ENCODE measurements at places on chromosomes 2 and 18.

- DNase-seq, result no peak
Measured at GRCh38 chr2:233090879-233091278, 30.7 kb downstream of the INPP5D start.

- DNase-seq, result no peak
Measured at GRCh38 chr2:208015475-208015874, 9.9 kb downstream of the PLEKHM3 start.

- DNase-seq, result no peak
Measured at GRCh38 chr2:207515671-207516070, 14.1 kb upstream of the CREB1 start.

DNA sequence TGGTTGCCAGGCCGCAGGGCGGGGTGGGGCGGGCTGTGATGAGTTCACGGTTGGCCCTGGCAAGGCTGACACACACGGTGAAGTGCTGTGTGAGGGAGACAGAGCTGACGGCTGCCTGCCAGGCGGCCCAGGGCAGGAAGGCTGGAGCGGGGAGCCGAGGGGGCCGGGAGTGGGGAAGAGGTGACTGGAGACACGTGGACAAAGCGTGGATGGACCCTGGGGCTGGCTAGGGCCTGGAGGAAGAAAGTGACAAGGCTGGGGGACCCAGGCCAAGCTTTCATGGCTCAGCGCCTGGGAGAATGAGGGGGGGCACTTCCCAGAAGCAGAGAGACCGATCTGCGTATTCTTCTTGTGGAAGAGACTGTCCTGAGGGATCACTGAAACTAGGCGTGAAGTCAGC lies 123.2 kb downstream of the DYSF start:
- DNase-seq, result no peak

- DNase-seq, result no peak
Measured at GRCh38 chr2:98528349-98528748, 80.0 kb downstream of the COA5 start.

DNA sequence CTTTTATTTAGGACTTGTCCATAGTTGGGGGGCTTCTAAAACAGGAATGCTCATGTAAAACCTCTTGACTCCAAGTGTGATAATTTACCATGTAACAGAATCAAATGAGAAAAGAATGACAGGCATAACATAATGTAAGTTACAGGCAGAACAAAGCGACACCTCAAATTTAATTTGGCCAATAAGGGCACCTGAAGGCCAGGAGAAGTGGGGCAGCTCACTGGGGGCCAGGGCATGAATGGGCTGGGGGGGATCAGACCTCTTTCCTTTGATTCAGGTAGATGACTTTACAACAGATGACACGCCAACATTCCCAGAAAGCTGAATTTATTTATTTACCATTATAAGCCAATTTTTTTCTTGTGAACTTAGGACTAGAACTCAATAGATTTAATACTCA lies 14.5 kb downstream of the MOCOS start:
- no peak for DNase-seq

DNA sequence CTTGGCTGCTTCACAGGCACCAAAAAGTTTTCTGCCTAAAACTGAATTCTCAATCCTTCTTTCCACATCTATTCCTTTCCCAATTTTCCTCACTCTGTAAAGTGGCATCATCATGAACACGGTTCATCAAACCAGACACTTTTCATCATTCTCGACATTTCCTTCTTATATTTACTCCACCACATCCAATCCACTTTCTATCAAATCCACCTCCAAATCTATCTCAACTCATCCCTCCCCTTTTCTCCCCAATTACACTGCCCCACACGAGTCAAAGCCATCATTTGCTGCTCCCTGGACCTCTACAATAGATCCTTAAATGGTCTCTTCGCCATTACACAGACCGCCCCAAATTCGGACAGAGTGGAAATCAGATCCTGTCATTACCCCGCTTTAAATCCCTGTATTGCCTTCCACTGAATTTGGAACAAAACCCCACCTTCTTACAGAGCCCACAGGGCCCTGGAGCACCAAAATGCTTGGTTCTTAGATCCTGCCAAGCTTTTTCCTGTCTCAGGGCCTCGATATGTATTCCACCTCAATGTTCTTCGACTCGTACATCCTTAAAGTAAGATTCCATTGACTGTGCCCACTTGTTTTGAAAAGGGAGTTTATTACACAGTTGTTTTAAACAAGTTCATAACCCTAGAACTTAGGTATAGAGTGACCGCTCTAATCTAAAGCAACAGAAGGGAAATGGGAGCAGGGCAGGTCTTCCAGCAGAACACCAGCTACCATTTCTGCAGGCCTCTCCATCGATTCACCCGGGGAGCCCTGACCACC lies 856 bp downstream of the ACAA2 start:
- DNase-seq, result no peak

Data from stimulated activated CD8-positive, alpha-beta memory T cell treated with anti-CD3 and anti-CD28 coated beads, Interleukin-4, amount 100 ng/mL, for 4 hours (primary cell).